ENCODE measurements at places on chromosomes 13 and 19.

- no peak for DNase-seq
These were observed 11.1 kb upstream of the ZNF613 start for GRCh38 chr19:51916167-51916566.

DNA sequence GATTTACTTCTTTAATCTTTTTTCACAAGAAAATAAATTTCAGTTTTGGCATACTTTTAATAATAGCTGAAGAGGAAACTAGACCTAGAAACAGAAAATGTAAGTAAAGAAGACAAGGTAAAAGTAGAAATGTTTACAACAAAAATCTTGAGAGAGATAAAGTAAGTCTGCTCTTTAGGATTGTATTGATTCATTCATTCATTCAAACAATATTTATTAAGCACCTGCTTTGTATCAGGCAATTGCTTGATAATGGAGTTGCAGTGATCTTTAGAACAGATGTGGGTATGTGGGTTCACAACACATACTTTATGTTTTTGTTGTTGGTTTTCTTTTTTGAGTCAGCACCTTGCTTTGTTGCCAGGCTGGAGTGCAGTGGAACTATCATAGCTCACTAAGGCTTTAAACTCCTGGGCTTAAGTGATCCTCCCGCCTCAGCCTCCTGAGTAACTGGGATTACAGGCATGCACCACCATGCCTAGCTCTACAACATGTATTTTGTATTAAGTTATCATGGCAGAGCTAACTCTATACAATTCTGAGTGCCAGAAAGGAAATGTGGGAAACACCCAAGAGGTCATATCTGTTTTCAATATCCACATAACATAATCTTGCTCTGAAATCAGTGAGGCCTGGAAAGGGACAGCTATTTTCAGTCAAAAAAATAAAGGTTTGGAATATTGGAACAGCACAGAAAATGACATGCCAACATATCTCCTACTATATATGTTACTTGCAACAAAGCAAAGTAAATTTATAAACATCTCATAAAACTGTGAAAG lies 8.8 kb upstream of the SPART start:
- DNase-seq = no peak

GRCh38 chr13:95115525-95115924 lies 185.7 kb downstream of the ABCC4 start:
- DNase-seq = no peak

GRCh38 chr19:27675771-27676170 lies 1537.2 kb downstream of the UQCRFS1 start:
- DNase-seq = no peak

- DNase-seq = no peak
These were observed 38.6 kb upstream of the GAS6 start for GRCh38 chr13:113902481-113902880.

DNA sequence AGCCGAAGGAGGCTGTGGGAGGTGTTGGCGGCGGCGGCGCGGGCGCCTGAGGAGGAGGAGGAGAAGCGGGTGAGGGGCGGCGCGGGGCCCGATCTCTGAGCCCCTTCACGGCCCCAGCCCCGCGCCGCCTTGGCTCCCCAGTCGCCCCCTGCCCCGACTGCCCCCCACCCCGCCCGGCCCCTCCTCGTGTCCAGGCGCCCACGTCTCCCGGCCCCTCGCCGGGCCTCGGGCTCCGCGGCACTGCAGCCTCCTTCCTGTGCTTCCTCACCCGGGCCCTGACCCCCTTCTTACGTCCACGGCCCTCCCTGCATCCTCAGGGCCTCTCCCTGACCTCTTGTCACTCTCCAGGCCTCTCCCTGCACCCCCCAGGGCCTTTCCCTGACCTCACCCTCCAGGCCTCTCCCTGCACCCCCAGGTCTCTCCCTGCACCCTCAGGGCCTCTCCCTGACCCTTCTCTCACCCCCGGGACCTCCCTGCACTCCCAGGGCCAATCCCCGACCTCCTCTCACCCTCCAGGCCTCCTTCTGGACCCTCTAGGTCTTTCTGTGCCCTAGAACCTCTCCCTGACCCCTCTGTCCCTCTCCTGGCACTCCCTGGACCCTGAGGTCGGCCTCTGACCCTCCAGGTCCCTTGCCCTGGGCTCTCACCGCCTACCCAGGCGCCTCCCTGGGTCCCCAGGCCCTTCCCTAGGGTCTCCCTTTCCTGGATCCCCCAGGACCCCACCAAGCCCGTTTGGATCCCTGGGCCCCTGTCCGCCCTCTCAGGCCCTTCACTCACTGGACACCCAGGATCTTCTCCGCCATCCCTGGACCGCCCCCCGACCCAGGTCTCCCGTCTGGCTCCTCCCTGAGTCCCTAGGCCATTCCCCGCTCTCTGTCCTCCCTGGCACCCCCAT lies 460 bp downstream of the KMT5C start:
- DNase-seq = no peak

- DNase-seq = peak; percentile 18
These were observed 602.5 kb upstream of the ARGLU1 start for GRCh38 chr13:107170270-107170931.

DNA sequence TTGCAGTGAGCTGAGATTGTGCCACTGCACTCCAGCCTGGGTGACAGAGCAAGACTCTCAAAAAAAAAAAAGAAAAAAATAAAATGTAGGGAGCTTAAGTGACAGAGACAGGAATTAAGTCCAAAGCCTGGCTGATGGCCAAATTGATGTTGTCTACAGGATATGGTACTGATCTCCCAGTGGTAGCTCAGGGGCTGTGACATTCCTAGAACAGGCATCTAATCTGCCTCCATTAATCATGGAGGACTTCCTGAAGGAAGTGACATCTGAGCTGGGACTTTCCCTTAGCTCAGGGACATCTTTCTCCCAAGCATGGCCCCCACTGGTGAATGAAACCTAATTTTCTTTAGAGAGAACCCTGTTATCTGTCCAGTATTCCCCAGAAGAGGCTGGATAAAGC lies 11.4 kb upstream of the EDDM13 start:
- DNase-seq = no peak

DNA sequence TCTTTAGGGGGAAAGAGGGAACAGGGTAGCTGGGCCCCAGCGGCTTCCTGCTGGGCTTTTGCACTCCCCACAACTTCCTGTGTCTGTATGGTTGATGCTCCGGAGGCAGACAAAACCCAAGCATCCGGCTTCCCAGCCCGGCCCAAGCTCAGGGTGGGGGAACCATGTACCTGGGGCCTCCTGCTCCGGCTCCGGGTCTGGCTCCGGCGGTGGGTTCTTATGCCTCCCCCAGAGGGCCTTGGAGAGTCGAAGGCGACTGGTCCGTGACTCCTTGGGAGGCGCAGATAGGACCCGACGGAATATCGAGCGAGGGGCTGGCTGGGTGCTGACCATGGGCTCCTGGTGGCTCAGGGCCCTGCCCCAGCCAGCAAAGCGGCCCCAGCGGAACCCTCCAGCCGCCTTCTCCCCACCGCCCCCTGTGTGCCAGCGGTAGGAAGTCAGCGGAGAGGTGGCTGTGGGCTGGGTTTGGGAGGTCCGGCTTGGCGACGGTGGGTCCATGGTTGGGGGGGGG lies 428 bp downstream of the RASAL3 start:
- DNase-seq = peak; percentile 93

DNA sequence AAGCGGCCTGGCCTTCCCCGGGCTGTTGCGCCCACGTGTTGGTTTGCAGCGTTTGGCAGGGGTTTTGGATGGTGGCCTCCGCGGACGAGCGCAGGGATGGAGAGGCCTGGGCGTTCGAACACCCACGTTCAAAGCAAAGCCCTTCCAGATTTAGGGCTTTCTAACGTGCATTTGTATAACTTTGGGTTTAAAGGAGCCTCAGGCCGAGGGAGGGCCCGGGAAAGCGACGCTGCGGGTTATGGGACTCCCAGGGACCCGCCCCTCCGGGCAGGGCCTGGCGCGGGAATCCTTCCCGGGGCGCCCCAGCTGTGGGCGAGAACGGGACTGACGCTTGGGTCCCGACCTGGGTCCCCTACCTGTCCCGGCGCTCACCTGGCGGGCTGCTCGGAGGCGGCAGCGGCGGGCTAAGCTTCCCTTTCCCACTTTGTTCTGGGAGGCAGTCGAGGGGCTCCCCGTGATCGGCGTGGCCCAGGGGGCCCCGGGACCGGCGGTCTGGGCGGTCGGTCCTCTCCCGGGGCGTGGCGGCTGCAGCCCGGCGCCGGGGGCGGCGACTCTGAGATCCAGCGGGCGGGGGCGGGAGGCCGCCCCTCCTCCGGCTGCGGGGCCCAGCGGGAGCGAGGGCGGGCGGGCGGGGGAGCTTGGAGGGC lies at the start of gene FBXO17:
TSS of gene FBXO17 (minus strand) at position 529 of the 647 bp plus-strand sequence. CDS start 25,423 bp downstream, outside the sequence.
- DNase-seq = no peak

DNA sequence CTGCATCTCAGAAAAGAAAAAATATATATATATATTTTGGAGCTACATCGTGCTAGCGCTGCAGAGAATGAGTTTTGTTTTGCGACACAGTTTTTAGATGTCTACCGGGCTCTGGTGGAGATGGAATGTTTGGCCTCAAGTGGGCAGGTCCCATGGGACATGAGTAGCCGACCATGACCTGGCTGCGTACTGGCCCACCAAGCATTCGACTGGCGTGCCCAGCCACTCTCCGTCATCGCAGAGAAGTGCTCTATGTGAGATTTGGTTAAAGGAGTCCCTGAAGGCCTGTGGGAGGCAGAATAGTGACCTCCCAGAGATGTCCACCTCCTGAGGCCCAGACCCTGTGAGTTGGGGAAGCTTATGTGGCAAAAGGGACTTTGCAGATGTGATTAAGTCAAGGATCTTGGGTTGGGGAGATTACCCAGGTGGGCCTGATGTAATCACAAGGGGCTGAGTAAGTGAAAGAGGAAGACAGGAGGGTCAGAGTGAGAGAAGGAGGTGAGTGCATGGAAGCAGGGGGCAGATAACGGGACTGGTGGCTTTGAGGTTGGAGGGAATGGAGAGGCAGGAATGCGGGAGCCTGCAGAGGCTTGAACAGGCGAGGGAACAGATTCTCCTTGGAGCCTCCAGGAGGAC lies 821 bp upstream of the LILRB4 start:
- DNase-seq = no peak

DNA sequence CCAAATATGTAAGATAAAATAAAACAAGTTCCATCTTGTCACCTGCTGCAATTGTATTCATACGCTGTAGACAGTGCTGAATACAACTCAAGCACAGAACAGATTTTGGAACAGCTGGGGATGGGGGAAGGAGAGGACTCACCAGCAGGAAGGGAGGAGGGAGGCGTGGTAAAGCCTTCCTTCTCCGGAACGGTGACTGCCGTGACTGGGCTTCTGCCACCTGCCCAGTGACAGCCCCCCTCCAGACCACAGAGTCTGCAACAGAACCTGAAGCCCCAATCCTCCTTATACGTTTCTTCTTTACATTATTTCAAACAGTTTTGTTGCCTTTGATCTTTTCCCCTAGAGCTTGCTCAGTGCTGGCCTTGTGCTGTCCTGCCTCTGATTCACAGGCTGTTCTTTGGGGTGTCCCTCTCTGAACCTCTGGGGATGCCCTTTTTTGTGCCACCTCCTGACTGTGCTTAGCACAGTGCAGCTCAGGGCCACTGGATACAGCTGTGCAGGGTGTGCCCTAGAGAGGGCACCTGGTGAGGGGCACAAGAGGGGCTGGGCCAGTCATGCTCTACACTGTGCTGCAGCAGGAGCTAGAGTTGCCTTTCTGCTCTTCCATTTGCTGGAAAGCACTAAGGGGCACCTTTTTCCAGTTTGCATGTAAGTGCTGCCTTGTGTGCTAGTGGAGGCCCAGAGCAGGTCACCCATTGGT lies 213.0 kb downstream of the ZIC5 start:
- peak; percentile 6 for DNase-seq

GRCh38 chr19:54682306-54682856 lies 19.6 kb downstream of the LILRB4 start:
- no peak for DNase-seq

GRCh38 chr13:79637133-79637763 lies 156.3 kb downstream of the NDFIP2 start:
- DNase-seq = no peak

GRCh38 chr19:55112777-55113569 lies 4.5 kb downstream of the PPP1R12C start:
- no peak for DNase-seq

GRCh38 chr13:58190577-58190976 lies 559.0 kb downstream of the PCDH17 start:
- no peak for DNase-seq

GRCh38 chr13:77728265-77729125 lies 31.0 kb downstream of the SLAIN1 start:
- DNase-seq = no peak

- no peak for DNase-seq
These were observed 806 bp downstream of the MAST1 start for GRCh38 chr19:12838886-12839756.

DNA sequence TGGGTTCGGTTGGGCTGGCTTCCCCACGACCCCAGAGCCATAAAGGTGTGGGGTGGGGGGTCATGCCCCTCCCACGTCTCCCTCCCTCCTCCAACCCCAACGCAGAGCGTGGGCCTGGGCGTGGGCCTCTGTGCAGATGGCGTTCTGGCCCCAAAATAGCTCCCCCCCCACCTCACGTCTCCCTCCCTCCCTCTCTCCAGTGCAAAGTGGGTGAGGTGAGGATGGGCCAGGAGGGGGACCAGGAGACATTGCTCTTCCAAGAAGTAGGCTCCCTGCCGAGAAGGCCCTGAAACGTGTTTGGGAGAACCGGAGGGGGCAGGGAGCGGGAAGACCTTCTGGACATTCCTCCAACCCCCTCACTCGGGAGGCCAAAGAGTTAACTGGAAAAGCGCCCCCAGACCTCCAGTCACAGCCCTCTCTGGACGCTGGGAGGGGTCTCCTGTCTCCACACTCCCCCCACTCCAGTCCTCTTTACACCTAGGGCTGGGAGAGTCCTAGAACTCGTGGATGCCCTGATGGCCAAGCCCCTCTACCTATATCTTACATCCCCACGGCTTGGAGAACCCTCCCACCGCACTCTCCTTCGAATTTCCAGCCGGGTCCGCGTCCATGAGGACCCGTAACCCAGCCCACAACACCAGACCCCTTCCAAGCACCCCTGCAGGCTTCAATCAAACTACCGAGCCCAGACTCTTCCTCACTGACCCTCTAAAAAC lies 855 bp downstream of the UNC13A start:
- DNase-seq = no peak

DNA sequence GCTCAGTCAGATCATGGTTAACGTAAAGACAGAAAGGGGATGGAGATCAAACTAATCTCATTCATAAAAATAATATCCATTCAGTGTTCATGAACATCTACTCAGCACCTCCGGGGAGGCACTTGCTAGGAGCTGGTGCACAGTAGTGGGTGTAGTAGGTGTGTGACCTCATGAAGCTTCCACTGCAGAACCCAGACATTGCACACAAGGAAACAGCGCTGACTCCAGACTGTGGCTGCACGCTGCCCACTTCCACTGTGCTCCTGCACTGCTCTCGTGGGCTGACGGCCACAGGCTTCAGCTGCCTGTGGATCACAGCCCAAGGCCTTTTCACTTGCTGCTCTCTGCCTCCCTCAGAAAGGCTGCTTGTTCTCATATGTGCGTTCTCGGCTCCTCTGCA lies 214.4 kb upstream of the ZNF507 start:
- no peak for DNase-seq

GRCh38 chr19:7641290-7642276 lies 4.7 kb downstream of the STXBP2 start:
- DNase-seq = peak; percentile 9

DNA sequence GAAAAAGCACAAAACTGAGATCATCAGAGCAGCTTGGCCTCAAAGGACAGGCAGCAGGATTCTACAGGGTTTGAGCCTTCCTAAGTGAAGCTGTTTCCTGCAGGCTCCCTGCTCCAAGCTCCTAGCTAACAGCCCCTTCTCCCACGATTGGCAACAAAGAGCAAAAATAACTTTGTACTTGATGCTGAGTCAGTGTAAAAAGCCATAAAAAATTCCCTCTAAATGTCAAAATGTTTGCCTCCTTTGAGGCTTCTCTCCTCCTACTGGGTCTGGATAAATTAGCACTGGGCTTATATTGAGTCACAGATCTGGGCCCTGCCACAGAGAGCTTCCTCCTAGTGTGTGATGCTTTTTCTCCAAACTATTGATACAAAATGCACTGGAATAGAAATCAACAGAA lies 153.3 kb downstream of the TNFRSF19 start:
- DNase-seq = no peak

- no peak for DNase-seq
These were observed 354.6 kb downstream of the DNAJC15 start for GRCh38 chr13:43377973-43378372.

Measured in Kasumi-1 (cell line).